ENCODE measurements at places on chromosomes 4 and X.

DNA sequence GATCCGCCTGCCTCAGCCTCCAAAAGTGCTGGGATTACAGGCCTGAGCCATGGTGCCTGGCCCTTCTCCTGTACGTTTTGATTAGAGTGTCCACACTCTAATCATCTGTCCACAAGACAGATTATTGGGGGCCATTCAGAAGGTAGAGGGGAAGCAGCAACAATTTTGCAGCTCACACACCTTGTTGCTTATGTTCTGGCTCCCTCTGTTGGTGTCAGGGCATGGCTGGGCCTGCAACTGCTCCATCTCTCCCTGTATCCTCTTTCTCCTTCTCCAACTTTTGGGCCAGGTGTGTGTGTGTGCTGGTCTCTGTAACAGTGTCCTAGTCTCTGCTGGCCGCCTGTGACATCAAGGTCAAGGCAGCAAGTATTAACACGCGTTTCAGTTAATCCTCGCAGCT, 125.5 kb upstream of the MBNL3 start:
- DNase-seq: no peak

DNA sequence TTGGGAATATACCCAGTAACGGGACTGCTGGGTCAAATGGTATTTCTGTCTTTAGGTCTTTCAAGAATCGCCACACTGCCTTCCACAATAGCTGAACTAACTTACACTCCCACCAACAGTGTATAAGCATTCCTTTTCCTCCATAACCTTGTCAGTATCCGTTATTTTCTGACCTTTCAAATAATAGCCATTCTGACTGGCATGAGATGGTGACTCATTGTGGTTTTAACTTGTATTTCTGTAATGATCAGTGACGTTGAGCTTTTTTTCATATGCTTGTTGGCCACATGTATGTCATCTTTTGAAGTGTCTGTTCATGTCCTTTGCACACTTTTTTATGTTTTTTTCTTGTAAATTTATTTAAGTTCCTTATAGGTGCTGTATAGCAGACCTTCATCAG, 81.2 kb downstream of the ADAM29 start:
- peak; percentile 48 for DNase-seq

- no peak for DNase-seq
Measured at GRCh38 chrX:5236096-5236495, 992.6 kb downstream of the NLGN4X start.

DNA sequence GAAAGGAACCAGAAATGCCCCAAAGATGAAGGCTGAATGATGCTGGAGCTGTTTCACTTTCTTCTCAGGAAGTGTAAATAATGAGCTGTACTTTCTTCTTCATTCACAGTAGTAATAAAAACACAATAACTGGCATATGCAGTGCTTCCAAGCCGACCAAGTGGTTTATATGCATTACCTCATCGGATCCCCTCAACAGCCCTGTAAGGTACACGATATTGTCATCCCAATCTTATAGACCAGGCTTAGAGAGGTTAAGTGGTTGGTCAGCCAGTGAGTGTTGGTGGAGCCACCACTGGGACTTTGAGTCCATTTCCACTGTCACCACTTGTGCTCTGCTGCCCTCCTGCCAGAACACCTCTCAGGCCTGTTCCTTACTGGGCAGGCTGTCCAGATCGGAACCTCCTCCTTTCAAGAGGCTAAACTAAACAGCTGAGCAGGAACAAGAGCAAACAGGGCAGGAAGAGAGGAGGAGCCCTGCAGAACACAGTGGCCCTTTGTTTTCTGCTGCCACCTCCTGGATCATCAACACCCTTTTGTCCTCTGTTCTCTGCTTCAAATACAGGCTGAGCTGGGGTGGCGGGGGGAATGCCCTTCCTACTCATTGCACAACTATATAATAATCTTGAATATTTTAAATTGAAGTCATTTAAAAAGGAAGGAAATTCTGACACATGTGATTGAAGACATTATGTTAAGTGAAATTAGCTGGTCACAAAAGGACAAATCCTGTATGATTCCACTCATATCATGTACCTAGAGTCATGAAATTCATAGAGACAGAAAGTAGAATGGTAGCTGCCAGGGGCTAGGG, 112.5 kb upstream of the ATP6AP2 start:
- DNase-seq: peak; percentile 33

DNA sequence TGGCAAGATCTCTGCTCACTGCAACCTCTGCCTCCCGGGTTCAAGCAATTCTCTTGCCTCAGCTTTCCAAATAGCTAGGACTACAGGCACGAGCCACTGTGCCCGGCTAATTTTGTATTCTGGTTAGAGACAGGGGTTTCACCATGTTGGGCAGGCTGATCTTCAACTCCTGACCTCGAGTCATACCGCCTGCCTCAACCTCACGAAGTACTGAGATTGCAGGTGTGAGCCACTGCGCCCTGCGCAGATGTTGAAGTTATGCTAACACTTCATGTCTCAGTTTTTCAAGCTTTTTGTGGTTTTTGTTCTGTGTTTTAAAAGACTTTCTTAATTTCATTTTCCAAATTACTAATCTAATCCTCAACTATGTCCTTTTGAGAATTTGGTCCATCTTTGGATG, 154.4 kb upstream of the TLL1 start:
- no peak for DNase-seq
